ENCODE measurements at places on chromosomes 2 and 18.

DNA sequence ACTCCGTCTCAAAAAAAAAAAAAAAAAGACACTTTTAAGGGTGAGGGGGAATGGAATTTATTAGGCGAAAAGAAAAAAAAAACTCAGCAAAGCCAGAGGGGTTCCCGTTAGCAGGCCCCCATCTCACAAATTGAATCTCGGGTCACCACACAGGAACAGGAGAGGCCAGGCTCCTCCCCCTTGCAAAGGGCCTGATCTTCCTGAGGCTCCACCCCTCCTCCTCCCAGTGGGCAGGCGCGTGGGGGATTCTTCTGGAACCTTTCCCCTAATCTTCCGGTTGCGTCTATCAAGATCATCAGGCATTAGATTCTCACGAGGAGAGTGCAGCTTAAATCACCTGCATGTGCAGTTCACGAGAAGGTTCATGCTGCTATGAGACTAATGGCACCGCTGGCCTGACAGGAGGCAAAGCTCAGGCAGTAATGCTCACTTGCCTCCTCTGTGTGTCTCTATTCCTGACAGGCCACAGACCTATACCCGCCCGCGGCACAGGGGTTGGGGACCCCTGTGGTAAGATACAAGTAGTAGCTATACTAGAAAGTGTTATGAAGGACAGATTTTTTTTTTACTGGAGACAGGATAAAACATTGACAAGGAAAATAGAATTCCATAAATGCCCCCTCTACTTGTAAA, 45.8 kb downstream of the TAF4B start:
- DNase-seq: no peak

DNA sequence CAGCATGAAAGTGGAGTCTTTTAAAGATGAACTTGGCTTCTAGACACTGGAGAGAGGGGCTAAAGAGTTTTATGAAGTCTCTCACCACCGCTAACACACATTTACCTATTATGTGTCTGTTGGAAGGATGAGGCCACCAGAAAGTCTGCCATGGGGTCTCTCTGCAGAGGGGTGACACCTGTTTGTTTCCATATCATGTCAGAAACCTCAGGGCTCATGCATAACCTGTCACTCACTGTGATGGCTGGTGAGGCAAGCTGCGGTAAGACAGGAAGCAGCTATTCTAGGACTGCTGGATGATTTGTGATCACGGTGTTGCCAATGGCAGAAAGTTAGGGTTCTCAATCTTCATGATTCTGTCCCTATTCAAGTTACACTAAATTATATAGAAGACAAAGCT, 60.8 kb upstream of the DNMT3A start:
- no peak for DNase-seq

GRCh38 chr2:108413711-108414095, 35.3 kb upstream of the GCC2 start:
- DNase-seq: no peak

DNA sequence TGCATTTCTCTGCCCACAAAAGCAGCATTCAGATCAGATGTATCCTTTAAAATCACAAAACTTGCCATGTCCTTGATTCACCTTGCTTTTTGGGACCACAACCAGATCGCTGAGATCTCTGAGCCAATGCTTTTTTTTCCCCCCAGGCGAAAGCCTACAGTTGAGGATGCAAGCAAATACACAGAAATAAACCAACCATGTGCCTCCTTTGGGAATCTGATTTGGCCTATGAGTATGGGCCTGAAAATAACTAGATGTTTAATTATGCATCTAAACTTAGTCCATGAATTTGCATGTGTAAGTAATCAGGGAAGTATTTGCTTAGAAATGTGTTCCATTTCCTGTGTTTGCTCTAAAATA, 49.7 kb upstream of the CDC42EP3 start:
- no peak for DNase-seq

DNA sequence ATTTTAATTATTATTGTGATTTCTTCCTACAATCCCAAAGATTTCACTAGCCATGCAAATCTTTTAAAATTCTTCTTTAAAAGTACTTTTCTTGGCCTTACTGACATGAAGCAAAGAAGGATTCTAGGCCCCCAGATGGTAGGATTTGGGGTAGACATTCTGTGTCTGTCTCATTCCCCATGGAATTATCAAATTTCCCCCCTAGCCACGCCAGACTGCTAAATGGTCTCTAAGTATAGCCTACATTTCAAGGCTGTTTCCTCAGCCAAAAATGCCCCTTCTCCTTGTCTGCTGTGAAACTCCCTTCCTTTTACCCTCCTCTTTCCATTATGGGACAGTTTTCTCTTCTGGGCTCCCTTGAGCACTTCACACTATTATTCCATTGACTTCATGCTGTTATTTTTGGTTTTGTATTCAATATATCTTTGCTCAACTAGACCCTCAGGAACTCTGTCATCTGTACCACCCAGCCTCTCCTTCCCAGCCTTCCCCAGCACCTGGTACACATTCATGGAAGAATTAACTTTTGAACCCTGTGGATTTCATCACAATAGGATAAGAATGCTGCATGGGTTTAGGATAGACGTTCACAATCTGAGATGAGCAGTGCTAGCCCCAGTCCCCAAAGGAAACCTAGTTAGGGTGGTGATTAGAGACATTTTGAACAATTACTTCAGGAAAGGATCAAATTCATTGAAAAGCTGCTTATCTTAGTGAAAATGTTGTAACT, 21.5 kb upstream of the CYP1B1 start:
- no peak for DNase-seq
